ENCODE measurements at places on chromosomes 7 and 10.

DNA sequence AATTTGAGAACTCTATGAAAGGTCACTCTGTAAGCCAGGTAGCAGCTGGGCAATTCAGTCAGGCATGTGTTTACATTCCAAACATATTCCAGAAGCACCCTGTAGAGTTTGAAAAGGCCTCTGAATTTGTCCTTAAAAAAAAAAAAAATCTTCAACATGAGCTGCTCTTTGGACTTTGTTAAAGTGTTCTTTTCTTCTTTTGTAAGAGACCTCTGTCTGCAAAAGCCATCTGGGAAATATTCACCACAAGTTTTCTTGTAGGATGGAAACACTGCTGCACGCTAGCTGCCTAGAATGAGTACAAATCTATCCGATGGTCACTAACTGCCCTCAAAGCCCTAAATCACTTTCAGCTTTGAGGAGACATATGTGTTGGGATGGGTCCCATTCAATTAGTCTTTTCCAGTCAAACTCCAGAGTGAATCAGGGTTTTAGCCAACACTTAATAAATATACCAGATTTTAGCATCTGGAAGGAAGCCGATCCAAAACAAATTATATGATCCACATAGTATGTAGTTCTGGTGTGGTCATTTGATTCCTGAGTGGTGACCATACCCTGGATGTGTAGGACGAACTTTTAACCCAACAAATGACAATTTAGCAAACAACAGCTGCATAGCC is 85.9 kb downstream of the CD36 start:
- DNase-seq = peak; percentile 55

DNA sequence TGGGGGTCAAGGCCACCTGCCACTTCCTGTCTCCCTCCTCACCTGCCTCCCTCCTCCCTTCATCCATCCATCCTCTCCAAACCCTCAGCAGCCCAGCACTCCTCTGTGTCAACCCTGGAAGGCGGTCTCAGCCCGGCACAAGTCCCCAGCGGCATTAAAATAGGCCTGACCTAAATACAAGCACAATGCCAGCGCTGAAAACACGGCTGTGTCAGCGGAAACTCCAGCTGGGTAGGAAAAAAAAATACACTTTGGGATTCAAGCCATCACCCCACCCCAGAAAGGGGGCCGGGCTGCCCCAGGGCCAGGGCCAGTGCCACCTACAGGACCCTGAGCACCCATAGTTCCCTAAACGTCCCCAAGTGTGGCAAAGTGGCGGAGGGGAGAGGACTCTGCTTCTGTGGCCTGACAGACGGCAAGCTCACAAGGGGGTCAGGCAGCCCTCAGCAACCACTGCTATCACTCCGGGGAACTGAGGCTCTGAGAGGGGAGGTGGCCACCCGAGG is 22.7 kb upstream of the GTF2IRD1 start:
- DNase-seq = no peak

DNA sequence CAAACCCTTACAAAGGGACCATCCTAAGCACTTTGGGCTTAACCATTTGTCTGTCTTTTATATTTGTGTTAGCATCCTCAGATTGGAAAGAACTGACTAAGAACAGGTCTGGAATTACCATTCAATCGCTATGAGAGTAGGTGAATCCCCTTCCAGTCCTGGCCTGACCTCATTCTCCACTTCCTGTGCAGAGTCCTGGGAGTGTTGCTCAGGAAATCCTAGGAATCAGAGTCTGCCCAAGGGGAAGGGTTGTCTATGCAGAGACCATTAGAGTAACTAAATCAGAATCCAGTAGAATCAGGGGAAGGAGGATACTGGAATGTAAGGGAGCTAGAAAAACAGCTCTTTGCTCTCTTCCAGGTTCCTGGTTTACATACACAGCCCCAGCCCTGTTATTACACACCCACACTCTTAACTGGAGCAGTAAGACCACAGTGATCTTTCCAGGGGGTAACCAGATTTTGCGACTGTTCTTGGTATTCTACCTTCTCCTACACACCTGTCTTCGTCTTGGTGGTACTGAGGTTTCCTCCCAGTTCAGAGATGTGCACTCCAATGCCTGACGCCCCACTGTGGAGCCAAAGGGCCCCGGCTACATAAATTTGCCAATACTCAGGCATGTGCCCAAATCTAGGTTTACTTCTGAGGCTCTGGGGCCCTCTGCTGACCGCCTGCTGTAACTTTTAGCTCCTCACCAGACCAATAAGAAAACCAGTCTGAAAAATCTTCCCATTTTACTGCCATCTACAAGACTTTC is 103.7 kb downstream of the RNF216 start:
- DNase-seq = no peak

- no peak for DNase-seq
Observed at GRCh38 chr10:48659790-48660189, 24.9 kb upstream of the WDFY4 start.

- peak; percentile 1 for DNase-seq
Observed at GRCh38 chr7:157568770-157569584, 232.2 kb downstream of the DNAJB6 start.

- no peak for DNase-seq
Observed at GRCh38 chr7:74387606-74388005, 66.1 kb upstream of the GTF2IRD1 start.

DNA sequence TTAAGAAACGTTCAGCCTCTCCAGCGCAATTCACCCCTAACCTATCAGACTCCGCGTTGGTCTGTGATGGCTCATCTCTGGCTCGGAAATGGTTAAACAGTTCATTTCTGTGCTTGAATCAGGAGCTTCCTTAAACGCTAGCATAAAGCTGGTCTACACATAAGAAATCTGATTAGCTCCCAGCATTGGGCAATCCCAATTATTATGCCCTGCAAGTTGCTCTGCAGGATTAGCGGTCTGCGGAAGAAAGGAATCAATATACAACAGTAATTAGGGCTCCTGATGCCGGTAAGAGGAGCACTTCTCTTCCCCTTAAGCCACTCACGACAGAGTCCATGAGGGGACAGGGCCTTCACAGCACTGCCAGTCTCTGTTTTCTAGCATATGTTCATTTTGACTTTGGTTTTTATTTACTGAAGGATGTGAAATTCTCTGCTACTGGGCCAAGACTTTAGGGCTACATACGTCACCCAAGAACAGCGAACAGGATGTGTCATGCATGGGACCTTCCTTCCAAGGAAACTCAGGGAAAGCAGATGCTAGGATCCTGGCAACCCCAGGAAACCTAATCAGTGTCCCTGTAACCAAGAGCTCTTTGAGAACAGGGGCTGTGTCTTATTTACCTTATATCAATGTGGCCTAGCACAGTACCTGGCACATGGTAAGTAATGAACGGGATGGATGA is 324.4 kb downstream of the KCNMA1 start:
- DNase-seq = no peak

DNA sequence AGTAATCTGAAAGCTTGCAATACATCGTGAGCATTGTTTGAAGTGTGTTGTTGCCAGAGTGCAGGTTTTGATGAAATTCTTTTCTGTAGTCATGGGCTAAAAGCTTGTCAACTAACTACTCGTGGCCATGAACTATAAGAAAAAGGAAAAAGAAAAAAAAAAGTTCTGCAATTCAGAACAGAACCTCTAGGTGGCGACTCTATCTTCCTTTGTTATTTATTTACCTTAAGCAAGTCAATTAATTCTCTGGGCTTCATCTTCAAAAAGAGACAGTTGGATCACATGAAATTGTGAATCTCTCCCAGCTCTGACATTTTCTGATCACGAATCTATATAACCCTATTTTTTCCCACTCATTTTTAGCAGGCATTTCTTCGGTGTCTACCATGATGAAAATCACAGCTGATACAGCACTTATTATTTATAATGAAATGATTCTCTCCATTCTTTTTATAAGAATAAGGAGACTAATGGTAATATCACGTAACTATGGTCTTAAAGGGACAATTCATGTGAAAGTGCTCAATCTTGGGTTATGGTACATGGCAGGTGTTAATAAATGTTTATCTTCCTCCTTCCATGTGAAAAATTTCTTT is 18.8 kb downstream of the TMEM196 start:
- DNase-seq = peak; percentile 14

- no peak for DNase-seq
Observed at GRCh38 chr7:684416-684815, 42.1 kb upstream of the DNAAF5 start.

DNA sequence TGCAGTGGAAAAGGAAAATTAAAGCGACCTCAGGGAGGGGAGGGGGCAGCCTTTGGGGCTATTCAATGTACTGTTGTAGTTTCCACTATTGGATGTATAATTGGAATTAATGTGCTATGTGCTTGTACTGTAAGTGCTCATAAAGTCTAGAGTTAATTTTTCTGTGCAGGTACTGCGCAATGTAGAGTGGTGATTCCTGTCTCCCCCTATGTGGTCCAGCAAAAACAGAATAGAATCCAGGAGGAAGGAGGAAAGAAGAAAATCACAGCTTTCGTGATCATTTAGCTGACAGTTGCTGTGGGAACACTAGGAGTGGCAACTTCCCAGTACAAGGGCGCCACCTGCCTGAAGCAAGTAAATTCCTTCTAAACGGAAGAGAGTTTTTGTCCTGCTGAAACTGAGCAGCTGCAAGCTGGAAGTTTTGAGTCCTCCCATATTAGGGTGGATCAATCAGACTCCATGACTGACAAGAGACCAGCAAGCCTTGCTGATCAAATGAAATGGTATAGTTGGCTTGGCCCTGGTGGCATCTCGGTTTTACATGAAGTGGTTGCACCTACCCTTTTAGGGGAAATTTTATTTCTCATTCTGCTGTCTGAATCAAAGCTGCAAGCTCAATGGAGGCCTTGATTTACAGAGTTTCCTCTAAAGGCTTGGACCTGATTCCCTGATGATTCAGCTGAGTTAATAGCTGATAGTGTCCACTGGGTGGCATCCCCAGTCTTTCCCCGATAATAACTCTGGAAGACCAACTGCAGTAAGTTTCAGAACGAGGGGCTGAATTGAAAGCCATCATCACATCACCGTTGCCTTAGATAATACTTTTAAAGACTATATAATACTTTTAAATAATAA is 299.8 kb downstream of the HGF start:
- DNase-seq = peak; percentile 55

DNA sequence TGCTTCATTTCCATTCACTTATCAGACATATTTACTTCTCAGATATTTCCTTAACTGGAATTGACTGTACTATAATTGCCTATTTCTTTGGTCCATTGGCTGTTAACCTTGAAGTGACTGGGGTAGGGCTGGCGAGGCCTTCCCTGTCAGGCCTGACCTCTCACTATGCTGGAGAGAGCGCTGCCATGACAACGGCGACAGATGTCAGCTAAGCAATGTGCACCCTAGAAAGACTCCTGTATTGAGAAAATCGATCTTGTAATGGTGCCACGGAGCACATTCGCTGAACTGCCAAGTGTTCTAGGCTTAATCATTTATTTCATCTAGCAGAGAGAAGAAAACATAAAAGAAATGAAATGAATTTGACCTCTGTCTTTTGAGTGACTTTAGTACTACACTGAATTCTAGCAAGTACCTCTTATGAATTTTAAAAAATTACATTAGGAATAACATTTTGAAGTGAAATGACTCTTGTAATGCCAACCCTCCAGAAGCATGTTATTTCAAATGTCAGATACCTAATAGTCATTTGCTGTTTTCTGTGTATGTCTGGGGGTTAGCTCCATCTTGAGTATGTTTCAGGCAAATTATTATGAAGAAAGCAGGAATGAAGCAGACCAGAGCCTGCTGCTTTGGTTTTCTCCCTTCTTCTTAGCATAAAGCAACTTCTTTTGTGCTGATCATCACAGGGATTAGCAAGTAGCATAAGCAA is 148.0 kb downstream of the SNX10 start:
- DNase-seq = no peak

GRCh38 chr10:5373891-5374611 is 9.3 kb downstream of the UCN3 start:
- no peak for DNase-seq

DNA sequence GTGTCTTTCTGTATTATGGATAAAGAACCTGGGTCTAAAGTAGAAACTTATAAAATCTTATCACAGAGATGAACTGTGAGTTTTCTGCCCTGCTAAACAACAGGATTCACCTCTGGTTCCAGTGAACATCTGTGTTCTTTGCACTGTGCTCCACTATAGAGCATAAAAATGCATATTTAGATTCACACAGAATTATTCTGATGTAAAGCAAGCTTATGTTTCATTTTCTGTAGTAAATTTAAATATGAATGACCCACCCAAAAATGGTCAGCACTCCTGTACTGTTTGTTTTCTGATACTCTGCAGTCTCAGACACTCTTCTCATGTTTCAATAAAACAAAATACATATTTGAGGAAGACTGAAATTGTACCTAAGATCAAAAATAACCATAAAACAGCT is 204.5 kb upstream of the PLXDC2 start:
- DNase-seq = no peak

DNA sequence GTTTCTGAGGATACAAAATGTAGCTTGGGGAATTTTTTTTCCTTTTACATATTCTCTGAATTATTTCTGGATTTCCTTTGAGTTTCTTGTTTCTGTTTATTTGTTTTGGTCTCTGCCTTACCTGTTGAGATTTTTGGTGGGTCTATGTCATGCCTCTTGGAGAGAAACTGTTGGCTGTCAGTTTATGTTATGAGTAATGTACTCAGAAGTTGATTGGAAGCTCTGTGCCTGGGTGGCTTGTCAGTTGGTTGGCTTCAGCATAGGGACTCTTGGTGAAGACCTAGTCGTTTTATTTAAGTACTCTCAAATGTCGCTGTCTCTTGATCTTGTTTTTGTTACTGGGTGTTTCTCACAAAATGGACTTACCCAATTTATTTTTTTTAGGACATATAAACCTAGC is 132.4 kb downstream of the CDK14 start:
- no peak for DNase-seq

DNA sequence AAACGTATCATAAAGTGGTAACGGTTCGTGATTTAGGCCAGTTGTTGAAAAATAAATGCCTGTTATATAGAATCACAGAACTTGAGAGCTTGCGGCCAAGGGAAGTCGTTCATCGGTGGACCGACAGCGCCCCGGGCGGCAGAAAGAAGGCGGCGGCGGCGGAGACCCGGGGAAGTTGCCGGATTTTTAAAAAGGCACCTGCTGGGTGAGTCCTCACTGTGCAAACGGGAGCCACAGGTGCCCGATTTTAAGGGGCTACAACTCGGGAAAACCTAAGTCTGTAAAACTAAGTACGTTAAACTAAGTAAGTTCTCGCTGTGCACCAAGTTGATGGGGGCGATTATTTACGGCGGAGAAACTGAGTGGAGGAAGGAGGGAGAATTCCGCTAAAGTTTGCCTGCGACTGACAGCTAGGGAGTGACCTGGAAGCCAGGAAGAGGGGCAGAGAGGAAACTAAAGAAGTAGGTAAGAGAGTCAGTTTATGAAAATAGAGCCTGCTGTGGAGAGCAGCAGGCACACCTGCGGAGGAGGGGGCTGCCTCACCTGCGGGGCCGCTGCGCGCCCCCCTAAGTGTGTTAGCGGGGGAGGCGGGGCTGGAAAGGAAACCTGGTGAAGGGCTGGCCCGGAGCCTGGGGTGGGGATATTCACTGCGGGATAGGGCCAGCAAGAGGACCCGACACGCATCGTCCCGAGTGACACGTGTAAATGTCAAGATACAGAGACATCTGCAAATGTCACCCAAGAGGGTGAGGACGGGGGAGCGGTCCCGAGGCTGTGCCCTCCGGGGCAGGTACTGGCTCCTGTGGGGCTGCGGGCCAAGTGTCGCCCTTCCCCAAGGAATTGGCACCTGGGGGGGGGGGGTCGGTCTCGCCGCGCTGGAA is 996 bp downstream of the ADAM12 start:
- DNase-seq = peak; percentile 68

GRCh38 chr7:139393621-139394211 is 34.0 kb downstream of the LUC7L2 start:
- DNase-seq = peak; percentile 2

Data from stromal cell of bone marrow (primary cell).